ENCODE measurements at places on chromosomes 5 and 9.
A peak's percentile ranks its signal among the peaks of the same experiment; 100 is the strongest.

- DNase-seq, result no peak
Measured at GRCh38 chr5:135944564-135944963, 10.2 kb downstream of the LECT2 start.

GRCh38 chr5:21831145-21831787 lies 1021.9 kb downstream of the CDH12 start:
- no peak for DNase-seq

GRCh38 chr5:5178580-5178979 lies 38.5 kb downstream of the ADAMTS16 start:
- DNase-seq, result no peak

- DNase-seq, result no peak
Measured at GRCh38 chr9:92660266-92660665, 9.7 kb downstream of the IPPK start.

- no peak for DNase-seq
Measured at GRCh38 chr9:130339306-130339705, 73.7 kb downstream of the HMCN2 start.

GRCh38 chr5:40078898-40079575 lies 600.7 kb upstream of the PTGER4 start:
- no peak for DNase-seq

- no peak for DNase-seq
Measured at GRCh38 chr9:68979538-68980314, 34.2 kb downstream of the PRKACG start.

GRCh38 chr5:156008844-156009243 lies 318.1 kb upstream of the SGCD start:
- no peak for DNase-seq

- no peak for DNase-seq
Measured at GRCh38 chr5:151672516-151672915, 14.2 kb downstream of the SPARC start.

- DNase-seq, result no peak
Measured at GRCh38 chr5:41522193-41522786, 11.9 kb upstream of the PLCXD3 start.

- no peak for DNase-seq
Measured at GRCh38 chr5:56161439-56161823, 71.7 kb downstream of the ANKRD55 start.

DNA sequence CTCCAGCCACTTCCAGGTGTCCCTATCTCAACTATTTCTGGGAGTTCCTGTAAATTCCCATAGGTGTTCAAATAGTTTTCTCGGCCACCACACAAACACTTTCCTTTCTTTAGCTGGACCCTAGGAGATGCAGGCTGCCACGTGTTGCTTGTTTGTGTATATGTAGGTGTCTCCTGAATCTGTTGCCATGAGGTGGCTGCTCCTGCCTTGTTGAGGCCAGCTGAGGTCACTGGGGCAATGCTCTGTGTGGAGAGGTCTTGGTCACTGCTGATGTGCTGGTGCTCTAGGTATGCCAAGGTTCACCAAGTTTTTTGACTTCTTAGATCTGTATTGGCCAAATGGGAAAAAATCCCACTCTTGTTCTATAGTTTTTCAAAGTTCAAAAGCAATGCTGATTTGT lies 132.5 kb upstream of the CHD1 start:
- DNase-seq, result no peak

- DNase-seq, result no peak
Measured at GRCh38 chr5:82445726-82446335, 167.7 kb upstream of the RPS23 start.

DNA sequence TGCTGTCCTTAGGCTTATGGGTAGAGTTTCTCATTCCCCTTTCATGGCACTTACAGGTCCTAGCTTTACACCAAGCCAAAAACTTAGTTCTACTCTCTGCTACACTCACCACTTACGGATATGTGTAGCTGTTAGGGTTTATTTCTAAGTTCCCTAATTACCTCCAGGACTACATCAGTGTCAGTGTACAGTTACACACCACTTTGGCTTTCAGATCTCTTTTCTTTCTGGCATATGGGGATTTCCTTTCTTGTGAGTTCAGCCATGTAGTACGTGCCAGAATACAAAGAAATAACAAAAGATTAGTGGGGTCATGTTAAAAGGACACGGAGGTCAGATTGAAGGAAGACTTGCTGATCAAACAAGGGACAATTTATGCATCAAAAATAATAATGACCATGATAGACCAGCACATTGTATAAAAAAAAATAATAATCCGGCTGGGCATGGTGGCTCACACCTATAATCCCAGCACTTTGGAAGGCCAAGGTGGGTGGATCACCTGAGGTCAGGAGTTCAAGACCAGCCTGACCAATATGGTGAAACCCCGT lies 41.8 kb downstream of the LYRM7 start:
- DNase-seq, result no peak

- DNase-seq, result no peak
Measured at GRCh38 chr5:60206234-60206633, 312.7 kb upstream of the PDE4D start.

- no peak for DNase-seq
Measured at GRCh38 chr5:126540631-126541030, 54.4 kb downstream of the ALDH7A1 start.

DNA sequence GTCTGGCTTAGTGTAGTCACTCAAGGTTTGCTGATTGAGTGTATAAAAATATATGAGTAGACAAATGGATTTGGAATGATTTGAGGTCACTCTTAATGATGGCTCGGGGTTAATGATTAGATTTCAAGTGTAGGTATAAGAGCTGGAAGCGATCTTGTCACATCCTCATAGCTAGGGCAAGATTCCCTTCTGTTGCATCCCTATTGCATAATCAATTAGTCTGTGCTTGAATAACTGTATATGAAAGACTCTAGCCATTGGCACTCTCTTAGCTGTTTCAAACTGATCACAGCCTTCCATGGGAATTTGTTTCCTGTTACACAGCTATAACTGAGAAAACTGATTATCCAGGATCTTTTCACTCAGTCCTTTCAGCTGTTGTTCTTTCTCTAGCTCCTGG lies 811.6 kb downstream of the TLE4 start:
- DNase-seq, result no peak

GRCh38 chr5:90875456-90875855 lies 316.9 kb downstream of the ADGRV1 start:
- no peak for DNase-seq

GRCh38 chr9:99069075-99069474 lies 35.8 kb upstream of the TGFBR1 start:
- DNase-seq, result no peak

GRCh38 chr5:61472172-61472958 lies 140.3 kb downstream of the ZSWIM6 start:
- no peak for DNase-seq

DNA sequence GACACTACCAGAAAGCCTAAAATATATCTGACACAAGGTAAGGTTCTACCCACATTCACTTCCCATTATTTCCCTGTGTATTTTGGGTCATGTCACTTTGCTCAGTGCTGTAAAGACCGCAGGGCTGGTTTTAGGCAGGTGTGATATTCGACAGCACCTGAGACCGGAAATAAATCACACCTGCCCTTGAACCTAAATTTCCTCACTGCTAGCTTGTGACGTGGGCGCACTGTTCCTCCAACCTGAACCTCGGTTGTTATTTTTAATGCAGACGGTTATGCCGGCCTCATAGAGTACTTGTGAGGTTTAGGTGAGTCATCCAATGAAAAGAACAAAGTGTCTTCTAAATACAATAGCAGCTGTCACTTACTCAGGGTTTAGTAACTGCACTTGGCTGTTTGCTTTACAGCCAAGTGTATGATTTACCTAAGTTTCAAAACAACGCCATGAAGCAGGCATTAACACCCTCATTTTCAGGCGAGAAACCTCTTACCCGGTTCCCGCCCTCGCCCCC lies 20.7 kb upstream of the ZNF782 start:
- DNase-seq, result peak; percentile 94

DNA sequence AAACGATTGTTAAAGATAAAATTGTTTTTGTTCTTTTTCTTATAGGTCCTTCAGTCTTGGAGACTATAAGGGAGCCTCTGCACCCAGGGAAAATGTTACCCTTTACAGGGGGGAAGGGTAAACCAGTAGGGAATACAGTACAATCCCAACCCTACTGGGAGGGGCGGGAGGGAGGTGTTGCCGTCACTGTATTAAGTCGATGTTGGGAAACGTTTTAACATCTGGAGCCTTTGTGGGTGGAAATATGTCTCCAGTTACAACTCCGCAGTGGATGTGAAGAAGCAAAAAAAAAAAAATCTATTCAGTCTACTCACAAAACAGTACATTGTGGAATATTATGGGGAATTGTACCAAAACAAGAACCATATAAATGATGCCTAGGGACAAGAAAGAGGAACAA lies 47.2 kb upstream of the FCHO2 start:
- no peak for DNase-seq

DNA sequence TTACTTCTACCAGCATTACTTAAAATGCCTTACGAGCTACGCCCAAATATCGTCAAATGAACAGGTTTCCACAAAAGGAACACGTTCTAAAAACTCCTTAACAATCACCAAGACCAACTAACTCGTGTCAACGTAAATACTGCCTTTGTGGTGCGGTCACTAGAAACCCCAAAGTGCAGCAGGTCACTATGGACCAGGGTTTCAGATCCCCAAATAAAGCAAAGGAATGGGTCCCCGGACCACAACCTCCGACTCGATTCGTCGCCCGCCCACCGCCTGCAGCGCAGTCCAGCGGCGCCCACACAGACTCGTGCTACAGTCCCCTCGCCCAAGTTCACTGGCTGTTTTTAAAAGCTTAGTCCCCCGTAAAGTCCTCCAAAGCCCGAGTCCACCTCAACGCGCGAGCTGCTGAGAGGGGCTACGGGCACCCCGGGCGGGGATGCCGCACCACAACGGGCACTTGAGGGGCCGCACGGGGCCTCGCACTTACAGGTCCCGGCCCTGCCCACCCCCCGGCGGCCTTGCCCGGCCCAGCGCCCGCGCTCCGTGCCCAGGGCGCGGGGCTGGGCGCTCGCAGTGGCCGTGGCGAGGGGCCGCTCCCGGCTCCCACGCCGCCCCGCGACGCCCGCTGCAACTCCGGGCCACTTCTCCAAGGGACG lies 1.1 kb downstream of the NFIB start:
- DNase-seq, result peak; percentile 53

DNA sequence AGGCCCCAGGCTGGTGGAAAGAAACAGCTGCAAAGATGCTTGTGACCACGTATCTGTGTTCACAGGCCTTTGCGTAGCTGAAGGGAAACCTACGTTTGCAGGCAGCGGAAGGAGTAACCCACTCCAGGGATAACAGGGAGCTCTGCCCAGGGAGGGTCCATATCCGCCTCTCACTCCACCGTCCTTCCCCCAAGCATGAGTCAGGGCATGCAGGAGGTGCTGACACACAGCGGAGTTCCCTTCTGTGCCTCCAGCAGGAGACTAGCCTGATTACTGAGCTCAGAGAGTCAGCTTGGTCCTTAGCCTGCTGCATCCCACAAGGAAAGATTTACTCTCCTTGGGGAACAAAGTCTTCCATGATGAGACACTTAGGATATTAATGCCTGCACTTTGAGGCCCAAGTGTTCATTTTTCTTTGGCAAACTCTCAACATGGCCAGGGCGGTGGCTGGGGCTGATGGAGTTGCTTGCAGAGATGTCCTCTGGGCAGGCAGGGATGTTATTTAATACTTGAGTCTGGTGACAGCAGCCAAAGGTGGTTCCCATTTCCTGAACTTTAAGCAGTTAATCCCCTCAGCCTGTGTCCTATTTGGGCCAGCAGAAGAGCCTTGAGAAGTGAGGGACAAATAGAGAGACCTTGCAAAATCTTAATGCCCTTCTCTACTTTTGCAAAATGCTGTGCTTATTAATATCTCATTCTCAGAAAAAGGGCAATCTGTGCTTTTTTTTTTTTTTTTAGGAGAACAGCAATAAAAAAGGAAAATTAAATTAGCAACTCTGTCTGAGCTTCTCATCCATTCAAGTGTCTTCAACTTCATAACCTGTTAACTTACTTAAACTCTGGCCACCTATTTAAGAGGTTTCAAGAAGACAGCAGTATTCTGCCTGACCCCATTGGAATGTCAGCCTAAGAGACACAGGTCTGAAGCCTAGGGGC lies 222.1 kb downstream of the HSPA4 start:
- DNase-seq, result no peak

GRCh38 chr9:126298063-126298801 lies 28.4 kb upstream of the MVB12B start:
- DNase-seq, result no peak

DNA sequence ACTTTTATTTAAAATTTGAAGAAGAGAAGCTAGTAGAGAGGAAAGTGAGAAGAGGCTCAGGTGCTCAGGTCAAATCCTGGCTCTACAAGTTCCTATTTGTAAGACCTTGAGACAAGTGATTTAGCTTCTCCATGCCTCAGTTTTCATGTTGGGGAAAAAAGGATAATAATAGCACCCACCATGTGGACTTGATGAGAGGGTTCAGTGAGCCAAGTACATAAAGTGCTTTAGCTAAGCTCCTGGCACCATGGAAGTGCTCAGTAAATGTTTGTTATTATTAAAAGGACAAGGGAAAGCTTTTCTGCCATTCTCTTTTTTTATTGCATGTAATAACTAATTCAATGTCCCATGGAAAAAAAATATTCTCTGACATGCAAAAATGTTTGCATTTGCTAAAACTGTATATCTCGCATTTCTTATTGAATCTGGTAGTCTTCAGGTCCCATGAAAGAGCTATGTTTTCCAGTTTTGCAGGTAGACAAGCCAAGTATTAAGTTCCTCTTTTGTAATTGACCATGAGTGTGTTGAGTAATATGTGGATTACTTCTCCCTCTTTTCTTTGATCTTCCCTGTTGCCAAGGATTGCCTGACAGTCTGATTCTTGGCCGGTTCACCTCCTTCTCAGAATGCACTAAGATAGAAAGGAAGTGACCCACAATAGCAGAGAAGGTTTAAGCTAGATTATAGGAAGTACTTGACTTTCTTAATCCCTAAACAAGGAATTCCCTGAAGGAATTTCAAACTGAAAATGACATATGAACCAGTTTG lies 45.6 kb upstream of the TRIM32 start:
- DNase-seq, result peak; percentile 38
